Stimulated activated CD8-positive, alpha-beta memory T cell treated with anti-CD3 and anti-CD28 coated beads, Interleukin-12 subunit alpha, Interleukin-12 subunit beta, amount 100 ng/mL, for 4 hours (primary cell): ENCODE measurements at places on chromosomes 1 and 21.

GRCh38 chr1:230067871-230068620 lies 1.0 kb downstream of the GALNT2 start:
- peak; percentile 7 for DNase-seq

DNA sequence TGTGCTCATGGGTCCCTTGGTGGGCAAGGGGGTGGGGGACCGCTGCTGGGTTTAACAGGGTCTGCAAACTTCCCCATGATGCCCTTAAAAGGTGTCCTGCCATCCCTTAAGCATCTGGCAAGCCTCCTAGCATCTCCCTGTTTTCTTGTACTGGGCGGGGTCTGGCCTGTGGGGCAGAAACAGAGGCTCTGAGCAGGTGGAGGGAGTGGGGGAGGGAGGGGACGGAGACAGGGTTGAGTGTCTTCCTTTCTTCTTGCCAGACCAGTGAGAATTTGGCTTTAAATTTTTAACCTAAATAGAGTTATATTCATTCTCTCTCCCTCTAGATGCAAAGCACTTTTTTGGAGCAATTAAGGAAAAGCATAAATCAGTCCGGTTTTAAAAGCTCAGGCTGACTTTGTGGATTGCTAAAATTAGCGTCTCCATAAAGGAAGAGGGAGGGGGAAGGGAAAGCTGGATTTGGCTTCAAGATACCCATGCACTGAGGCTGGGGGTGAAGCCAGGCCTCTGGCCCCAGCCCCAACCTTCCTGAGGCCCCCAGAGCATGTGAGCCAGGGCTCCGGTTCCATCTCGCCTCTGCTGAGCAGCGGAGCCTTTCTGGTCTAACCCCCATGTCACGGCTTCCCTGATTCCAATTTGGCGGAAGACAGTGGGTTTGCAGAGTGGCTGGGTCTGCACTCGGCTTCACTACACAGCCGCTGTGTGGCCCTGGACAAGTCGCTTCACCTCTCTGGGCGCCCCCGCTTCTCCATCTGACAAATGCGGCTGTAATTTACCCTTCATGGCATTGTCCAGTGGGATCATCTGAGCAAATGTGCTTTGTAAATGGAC lies 25.3 kb downstream of the IGSF21 start:
- no peak for DNase-seq

DNA sequence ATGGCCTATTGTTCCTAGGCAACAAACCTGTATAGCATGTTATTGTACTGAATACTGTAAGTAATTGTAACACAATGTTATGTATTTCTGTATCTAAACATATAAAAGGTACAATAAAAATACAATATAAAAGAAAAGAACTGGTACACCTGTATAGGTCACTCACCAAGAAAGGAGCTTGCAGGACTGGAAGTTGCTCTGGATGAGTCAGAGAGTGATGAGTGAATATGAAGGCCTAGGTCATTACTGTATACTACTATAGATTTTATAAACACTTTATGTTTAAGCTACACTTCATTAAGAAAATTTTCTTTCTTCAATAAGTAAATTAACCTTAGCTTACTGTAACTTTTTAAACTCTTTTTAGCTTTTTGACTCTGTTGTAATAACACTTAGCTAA lies 559.9 kb downstream of the PLPP3 start:
- no peak for DNase-seq

DNA sequence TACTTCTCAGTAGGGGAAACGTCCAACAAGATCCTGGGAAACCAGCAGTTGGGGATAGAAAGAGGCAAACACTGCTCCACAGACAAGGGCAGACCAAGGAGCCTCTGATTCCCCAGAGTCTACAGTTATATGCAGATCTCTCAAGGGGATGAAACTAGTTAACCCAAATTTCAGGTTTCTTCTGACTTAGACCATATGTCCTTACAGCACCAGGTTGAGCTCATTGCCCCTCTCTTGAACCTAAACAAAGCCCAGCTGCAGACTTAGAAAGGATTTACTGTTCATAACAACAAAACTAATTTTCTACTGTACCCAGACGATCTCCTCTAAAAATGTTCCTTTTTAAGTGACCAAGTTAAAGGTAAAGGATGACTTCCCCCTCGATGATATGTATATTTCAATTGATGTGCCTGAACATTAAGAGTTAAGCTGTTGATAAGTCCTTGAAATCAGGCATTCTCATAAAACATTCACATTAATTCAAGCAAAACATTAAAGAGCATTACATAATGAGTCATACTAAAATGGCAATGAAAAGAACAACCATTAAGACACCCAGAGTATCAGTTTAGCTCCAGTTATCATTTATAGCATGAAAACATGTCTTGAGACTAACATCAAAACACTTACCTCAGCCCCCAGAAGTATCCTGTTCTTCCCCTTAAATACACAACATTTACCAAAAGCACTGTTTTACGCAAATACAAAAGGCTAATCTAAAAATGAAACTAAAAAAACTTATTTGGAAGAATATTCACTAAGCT lies 24.1 kb downstream of the SMYD3 start:
- no peak for DNase-seq

DNA sequence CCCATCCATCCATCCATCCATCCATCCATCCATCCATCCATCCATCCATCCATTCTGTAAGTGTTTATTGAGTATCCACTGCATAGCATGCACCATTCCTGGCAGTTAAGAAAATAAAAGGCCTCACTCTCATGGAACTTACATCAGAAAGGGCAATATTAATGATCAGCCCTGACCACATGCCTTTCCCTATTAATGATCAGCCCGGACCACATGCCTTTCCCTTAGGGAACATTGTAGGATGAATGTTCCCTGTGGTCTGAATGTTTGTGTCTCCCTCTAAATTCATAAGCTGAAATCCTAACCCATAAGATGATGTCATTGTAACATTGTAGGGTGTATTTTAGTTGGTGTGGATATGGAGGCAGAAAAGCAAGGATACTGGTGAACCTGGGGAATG lies 365.8 kb downstream of the KIF26B start:
- DNase-seq, result no peak

DNA sequence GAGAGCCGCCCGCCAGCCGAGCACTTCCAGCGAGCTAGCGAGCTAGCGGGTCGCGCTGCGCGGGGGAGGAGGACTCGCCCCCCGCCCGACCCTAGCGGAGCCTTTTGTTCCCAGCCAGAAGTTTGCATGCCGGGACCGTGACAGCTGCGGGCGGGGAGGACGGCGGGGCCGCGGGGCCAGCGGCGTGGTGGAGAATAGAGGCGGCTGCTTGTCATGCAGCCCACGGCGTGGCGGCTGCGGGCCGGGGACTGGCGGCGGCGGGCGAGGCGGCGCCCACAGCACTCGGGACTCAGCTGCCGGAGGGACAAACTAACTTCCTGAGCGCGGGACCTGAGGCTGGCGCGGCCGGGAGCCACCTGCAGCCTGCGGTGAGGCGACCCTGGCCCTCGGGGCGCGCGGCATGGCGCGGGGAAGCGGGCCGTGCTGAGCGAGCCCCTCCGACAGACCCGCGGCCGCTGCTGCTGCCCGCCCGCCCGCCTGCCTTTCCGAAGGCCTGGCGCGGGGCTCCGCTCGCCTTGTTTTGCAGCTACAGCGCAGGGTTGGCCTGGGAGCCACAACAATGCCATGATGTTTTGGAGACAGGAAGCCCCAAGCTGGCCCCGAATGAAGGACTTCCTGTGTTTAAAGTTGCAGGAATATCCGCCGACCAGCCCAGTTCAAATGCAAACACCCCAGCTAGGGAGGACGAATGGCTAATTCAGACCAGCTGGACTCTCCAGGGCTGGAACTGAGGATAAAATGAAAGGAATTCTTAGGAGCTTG lies 82.2 kb upstream of the BMP8A start:
- DNase-seq, result no peak

GRCh38 chr1:153598309-153599172 lies 14.4 kb downstream of the S100A16 start:
- DNase-seq, result no peak

GRCh38 chr1:165376041-165376810 lies 19.7 kb upstream of the LMX1A start:
- no peak for DNase-seq

GRCh38 chr1:154502744-154503115 lies 518 bp upstream of the SHE start:
- no peak for DNase-seq

DNA sequence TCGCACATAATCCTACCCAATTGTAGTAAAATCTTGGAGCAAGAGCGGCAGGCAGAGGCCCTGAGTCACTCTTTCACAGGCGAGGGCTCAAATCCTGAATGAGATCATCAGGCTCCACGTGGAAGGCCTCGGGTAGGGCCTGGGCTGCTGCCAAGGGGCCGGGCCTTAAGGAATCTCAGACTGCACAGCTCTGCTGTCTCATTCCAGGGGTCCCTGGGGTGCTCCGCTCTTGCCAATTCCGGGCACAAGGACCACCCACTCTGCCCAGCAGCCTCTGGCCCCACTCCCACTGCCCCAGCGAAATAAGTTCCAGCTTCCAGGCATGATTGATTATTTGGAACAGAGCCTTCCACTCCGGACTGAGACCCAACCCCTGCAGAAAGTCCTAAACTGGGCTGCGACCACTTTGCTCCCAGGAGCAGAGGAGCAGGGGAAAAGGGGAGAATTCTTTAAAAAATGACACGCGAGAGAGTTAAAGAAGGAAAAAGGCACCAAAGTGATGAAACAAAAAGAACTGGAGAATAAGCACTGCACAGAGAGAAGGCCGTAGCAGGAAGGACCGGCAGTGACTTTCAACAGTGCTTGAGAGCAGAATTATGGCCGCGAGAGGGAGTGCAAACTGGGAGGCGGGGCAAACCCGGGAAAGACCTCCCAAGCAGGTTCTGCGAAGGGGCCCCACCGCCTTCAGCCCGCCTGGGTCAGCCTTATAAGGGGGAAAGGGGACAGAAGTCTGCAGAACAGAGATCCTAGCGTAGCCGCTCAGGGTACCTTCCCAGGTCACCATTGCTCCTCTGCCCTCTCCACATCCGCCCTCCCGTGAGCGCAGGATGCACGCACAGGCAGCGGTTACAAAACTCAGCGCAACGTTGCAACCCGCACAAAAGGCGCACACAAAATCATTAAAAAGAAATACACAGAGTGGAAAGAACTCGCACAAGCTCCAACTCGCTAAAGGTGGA lies 2.0 kb downstream of the ADAMTS1 start:
- no peak for DNase-seq

DNA sequence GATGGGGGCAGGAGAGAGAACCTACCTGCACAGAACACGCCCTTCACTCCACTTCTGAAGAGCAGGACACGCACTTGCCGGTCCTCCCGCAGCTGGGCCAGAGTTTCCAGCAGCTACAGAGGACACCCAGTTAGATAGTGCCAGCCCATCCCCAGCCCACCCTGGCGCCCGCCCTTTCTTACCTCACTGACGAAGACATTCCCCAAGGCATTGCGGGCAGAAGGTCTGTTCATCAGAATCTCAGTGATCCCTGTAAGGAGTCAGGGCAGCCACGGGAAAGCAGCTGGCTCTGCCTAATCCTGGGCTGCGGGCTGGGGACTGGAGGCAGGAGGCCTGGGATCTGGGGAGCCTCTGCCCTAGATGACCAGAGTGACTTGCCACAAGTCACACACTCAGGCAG lies 10.0 kb downstream of the ECHDC2 start:
- no peak for DNase-seq

DNA sequence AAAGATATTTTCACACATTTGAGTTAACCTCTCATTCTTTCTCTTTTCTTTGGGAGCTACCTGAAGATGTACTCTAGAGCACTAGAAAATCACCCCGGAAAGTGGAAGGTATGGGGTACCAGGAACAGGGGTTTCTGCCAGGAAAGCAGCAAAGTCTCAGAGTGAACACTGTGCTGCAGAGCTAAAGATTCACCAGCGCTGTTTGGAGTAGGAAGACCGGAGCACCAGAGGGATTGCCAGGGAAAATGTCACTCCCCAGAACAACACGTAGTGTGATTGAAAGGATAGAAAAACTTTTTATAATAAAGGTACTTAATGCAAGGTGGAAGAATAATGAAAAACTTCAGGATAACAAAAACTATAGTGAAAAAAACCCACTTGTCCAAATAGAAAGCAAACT lies 26.7 kb upstream of the KCNK1 start:
- no peak for DNase-seq

DNA sequence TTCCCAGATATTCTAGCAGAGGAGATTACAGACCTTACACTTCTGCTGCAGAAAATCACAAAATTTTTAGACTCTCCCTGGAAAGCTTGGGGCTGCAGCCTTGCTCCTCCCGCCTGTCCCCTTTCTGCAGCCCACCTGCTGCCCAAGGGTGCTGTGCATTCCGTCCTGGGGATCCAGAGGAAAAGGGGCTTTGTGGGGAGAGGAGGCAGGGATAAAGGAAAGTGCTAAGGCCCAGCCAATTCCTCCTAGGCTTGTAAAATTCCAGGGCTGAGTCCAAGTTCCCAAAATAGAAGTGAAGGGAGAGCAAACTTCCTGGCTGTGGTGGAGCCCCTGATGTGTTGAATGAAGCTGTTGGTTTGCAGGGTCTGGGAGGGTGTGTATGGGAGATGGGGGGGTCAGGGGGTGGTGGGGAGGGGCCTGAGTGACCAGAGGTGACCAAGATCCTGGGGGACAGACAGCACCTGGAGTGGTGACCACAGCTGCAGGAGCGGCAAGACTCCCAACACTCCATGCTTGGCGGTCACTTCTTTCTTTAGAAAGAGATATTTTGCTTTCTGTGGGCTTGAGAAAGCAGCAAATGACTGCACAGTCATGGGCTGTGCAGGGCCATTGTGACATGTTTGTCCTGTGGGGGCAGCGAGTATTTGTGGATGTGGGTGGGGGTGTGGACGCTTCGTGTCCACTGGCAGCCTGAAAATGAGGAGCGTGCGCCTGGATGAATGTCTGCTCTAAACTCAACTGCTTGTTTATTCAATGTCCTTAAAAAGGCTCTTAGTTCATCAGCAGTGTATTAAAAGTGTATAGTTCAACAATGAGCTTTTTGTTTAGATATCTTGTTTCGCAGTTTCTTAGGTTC lies 68.4 kb downstream of the TLR5 start:
- DNase-seq, result no peak

GRCh38 chr21:25246546-25246945 lies 360.7 kb downstream of the MRPL39 start:
- DNase-seq, result no peak

DNA sequence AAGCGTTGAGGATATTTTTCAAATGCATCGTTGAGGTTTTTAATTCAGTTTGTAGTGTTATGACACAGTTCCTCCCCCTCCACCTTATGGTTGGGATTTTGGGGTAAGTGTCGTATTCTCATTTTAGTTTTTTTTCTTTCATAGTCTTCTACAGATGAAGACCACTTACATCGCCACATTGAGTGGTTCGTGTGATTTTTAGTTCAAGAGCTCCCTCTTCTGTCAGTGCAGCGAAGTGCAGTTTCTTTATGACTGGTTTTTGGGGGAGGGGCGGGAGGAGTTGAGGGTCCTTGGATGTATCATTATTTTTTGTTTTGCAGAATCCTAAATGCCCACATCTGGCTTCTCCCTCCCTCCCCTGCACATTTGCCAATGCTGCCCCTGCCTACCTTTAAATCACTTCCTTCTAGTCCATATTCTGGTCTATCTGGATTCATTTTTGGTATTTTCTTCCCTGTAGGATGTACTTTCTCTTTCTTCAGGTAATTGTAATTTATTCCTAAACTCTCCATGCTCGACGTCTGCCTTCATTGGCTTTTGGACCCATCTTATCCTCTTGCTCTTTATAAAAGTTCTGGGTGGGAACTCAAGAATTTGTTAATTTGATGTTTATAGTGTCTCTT lies 433.1 kb downstream of the CAMTA1 start:
- DNase-seq, result no peak
